ENCODE measurements at places on chromosomes 3 and 15. TPM values are rescaled to one million over a fixed set of nuclear protein-coding genes. Genes with fewer than 3 reads are reported as not detected.

GJD2 gene
- total RNA-seq = not detected

MUC4 gene
- 0.03 TPM for total RNA-seq

OXTR gene
- total RNA-seq = 10.1 TPM

C3orf33 gene
- 5.0 TPM for total RNA-seq

REC114 gene
- not detected for total RNA-seq

RASGRP1 gene
- total RNA-seq = 0.40 TPM

CNTN4 gene
- not detected for total RNA-seq

TEX55 gene
- not detected for total RNA-seq

BCL2A1 gene
- 9.7 TPM for total RNA-seq

SLC33A1 gene
- 12.9 TPM for total RNA-seq

ZIC1 gene
- 0.01 TPM for total RNA-seq

PRKCI gene
- 13.8 TPM for total RNA-seq

KIF15 gene
- total RNA-seq = 7.4 TPM

RASGRF1 gene
- total RNA-seq = 0.13 TPM

GRIP2 gene
- total RNA-seq = 1.3 TPM

DVL3 gene
- 22.3 TPM for total RNA-seq

WDR93 gene
- 0.21 TPM for total RNA-seq

PLXNA1 gene
- 24.7 TPM for total RNA-seq

FANCD2OS gene
- total RNA-seq = not detected

ADAMTS7 gene
- 8.5 TPM for total RNA-seq

SERPINI2 gene
- not detected for total RNA-seq

UBA7 gene
- total RNA-seq = 0.66 TPM

SPCS1 gene
- 170 TPM for total RNA-seq

AGBL1 gene
- not detected for total RNA-seq

GANC gene
- 5.1 TPM for total RNA-seq

NR1D2 gene
- total RNA-seq = 12.5 TPM

LSAMP gene
- 0.11 TPM for total RNA-seq

RIOX2 gene
- total RNA-seq = 30.9 TPM

PAK6 gene
- 0.21 TPM for total RNA-seq

GRAMD2A gene
- total RNA-seq = 0.26 TPM

VPS33B gene
- total RNA-seq = 14.5 TPM

SNTN gene
- not detected for total RNA-seq

ALDH1A2 gene
- total RNA-seq = 0.15 TPM

PIERCE2 gene
- 4.7 TPM for total RNA-seq

LMCD1 gene
- total RNA-seq = 70.3 TPM

SLC7A14 gene
- not detected for total RNA-seq

ARPP21 gene
- total RNA-seq = 0.11 TPM

PLA2G4F gene
- not detected for total RNA-seq

DNAJB8 gene
- total RNA-seq = not detected

UBE2E2 gene
- 52.9 TPM for total RNA-seq

CDHR4 gene
- total RNA-seq = 0.12 TPM

CX3CR1 gene
- 0.06 TPM for total RNA-seq

LRRIQ4 gene
- not detected for total RNA-seq

A4GNT gene
- total RNA-seq = not detected

GREM1 gene
- 2.4 TPM for total RNA-seq

CSTA gene
- 0.81 TPM for total RNA-seq

CSPG4 gene
- total RNA-seq = 0.13 TPM

MKRN3 gene
- total RNA-seq = 2.0 TPM

DCBLD2 gene
- total RNA-seq = 259 TPM

GOLGA6L7 gene
- total RNA-seq = not detected
